NB4 (cell line): ENCODE measurements at places on chromosomes 5 and 9.
A peak's percentile ranks its signal among the peaks of the same experiment; 100 is the strongest.

DNA sequence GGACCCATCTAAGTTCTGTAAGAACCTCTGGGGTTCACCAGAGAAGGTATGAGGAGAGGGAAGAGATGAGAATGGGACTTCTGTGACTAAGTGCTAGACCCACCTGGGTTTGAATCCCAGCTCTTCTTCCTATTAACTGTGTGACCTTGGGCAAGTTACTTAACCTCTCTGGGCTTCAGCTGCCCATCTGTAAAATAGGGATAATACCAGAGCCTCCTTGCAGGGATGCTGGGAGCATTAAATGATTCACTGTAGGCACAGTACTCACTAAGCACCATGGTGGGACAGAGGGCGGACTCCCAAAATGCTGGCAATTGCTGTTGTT lies 53.6 kb downstream of the WHRN start:
- DNase-seq = no peak

GRCh38 chr9:105188746-105189145 lies 55.7 kb upstream of the SLC44A1 start:
- peak; percentile 37 for DNase-seq

DNA sequence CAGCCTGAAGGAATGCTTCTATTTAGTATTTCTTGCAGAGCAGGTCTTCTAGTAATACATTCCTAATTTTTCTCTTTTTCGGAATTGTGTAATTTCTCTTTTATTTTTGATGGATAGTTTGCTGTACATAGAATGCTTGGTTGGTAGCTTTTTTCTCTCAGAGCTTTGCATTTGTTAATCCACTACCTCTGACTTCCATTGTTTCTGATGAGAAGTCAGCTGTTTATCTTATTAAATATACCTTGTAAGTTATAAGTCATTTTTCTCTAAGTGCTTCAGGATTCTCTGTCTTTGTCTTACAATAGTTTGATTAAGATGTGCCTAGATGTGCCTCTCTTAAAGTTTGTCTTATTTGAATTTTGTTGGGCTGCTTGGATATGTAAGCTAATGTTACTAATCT lies 101.9 kb downstream of the HTR1A start:
- DNase-seq = no peak

DNA sequence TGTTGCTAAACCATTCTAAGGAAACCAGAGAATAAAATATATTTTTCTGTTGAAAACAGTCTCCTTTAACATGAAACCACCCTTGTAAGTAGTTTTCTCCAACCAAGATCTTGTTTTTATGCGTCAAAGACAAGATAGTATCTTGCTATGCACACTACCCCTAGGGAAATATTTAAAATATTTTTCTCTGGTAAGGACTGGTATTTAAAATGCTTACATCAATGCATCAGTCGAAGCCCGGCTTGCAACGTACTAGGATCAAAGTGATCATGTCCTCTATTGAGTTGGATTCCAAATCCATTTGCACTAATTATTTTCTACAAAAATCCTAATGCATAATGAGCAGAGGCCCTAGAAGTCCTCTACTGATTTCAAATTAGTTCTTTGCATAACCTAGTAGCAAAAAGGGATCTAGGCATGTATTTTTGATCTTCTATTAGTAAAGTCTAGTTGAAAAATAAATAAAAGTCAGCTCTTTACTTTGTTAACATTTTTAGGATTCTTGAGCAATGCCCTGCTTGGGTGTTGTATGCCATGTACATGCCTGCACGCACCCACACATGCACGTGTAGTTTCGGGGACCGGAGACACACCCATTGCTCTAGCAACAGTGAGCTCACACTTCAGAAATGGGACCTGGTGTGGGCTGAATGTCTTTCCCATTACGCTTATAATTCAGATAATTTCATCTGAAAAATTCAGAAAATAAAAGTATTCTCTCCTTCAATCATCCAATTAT lies 165.0 kb upstream of the GPR151 start:
- no peak for DNase-seq

DNA sequence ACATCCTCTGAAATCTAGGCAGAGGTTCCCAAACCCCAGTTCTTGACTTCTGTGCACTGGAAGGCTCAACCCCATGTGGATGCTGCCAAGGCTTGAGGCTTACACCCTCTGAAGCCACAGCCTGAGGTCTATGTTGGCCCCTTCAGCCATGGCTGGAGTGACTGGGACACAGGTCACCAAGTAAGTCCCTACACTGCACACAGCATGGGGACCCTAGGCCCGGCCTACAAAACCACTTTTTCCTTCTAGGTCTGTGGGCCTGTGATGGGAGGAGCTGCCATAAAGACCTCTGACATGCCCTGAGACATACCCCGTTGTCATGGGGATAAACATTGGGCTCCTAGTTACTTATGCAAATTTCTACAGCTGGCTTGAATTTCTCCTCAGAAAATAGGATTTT lies 418.8 kb upstream of the CCNH start:
- DNase-seq = no peak

GRCh38 chr5:88740604-88741185 lies 142.3 kb downstream of the MEF2C start:
- DNase-seq = no peak

DNA sequence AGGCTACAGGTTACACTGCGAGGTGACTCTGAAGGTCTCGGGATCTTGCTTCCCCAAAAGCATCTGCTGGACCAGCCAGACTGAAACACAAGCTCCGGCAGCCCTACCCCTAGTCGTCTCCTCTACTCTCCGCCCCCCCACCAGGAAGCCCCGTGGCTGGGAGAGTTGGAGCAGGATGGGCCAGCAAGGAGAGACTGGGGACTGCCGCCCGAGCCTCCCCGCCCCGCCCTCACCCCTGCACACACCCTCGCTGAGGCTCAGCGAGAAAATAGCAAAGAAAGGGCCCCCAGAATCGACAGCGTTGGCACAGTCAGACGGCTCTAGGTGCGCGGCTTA lies 1.3 kb downstream of the TRIM7 start:
- DNase-seq = no peak

DNA sequence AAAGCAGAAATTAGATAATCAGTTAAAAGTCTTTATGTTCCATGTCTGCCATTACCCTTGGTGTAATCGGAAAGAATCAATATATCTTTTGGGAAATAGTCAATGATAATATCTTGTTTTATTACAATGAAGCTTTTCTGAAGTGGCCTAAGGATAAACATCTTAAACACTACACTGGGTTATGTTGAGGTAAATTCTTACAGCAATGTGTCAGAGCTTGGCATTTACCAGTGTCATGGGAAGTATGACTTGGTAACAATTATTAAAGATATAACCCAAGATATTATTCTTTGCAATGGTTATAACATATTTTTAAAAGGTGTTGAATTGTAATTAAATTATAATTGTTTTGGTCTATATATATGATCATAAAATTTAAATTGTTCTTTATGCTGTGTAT lies 84.7 kb downstream of the CFAP95 start:
- no peak for DNase-seq

DNA sequence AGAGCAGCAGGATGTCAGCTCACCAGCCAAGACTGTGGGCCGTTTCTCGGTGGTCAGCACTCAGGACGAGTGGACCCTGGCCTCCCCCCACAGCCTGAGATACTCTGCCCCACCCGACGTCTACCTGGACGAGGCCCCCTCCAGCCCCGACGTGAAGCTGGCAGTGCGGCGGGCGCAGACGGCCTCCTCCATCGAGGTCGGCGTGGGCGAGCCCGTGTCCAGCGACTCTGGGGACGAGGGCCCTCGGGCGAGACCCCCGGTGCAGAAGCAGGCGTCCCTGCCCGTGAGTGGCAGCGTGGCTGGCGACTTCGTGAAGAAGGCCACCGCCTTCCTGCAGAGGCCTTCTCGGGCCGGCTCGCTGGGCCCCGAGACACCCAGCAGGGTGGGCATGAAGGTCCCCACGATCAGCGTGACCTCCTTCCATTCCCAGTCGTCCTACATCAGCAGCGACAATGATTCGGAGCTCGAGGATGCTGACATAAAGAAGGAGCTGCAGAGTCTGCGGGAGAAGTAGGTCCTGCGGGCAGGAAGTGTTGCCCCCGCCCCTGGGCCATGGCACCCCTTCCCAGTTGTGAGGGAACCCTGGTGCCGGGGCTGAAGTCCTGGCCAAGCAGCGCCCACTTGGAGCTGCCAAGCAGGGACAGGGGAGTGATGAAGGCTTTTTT lies 108.9 kb downstream of the WNK2 start:
- no peak for DNase-seq

DNA sequence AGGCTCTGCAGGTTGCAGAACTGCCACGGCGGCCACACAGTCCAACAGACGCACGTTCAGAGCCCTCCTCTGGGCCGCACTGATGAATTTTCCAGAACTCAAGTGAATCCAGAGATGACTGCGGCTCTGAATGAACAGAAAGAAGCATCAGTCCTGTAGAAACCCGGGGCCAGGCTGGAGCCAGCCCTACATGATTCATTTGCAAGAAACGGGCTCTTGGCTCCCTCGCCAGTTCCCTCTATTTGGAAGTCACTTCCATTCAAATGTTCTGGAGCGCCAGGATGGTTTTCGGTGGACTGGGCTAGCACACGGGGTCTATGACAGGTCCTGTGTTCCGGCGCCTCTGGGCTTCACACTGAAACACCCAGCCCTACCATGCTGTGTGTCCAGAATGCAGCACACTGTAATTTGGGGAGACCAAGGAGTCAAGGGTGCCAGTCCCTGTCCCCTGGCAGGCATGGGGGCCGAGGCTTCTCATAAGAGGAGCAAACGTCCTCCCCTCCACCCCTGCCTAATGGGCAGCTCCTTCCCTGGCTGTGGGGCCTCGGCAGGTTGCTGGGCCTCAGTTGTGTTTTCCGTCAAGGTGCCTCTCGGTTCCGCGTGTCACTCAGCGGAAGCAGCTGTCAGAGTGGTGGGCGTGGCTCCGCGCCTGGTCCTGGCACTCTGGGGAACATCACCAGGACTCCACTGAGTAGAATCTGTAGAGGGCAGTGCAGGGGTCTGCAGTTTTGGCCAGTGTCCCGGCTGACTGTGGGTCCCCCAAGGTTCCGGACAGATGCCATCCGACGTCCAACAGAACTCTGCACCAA lies 18.1 kb upstream of the COL5A1 start:
- DNase-seq = no peak

- no peak for DNase-seq
Observed at GRCh38 chr5:53924392-53924791, 364.0 kb downstream of the NDUFS4 start.

GRCh38 chr5:156155598-156155997 lies 171.4 kb upstream of the SGCD start:
- no peak for DNase-seq

DNA sequence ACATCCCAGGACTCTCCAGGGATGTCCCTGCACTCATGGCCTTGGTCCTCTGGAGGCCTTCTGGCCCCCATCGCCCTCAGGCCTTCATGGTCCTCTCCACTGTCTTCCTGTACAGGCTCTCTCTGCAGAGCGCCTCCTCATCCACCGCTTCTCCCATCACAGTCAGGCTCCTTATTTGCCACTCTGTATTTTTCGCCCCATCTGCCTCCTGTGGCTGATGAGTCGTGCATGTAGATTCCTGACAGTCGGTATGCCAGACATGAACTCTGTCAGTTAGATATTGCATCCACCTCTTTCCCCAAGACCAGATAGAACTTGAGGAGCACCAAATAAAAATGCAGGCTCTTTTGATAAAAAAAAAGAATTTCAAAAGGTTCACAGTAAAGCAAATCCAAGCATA lies 362.8 kb downstream of the IRX1 start:
- DNase-seq = no peak

GRCh38 chr5:54624805-54625568 lies 107.4 kb downstream of the SNX18 start:
- peak; percentile 85 for DNase-seq

DNA sequence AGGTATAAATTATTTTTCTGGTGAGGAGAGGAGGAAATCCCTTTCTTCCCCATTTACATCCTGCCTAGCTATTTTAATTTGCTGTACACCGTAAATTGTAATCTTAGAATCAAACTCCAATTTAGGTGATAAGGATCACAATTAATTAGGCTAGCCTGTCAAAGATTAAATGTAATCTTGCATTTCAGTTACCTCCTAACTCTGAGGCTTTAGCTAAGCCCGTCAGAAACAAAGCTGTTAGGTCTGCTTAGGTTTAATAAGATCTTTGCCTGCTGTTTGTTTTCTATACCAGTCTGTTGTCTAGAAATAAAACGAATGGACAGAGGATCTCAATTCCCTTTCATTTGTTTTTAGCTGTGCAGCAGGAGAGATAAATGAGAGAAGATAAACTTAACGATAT lies 51.5 kb downstream of the PIK3R1 start:
- DNase-seq = no peak

DNA sequence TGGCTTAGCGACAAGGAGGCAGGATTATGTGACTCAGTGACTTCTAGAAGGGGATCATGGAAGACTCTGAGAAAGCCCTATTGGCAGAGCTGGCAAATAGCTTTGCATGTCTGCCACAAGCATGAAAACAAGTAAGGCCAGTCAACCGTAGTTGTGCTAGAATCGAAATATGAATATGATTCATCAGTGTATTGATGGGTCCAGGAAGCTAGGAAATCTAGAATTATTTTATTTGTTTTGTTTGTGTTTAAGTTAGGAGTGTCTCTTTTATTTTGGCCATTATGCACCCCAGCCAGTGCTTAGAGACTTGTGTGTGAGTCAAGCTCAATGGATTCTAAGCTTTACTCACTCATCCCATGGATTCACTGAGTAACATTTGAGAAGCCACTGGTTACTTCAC lies 3.8 kb upstream of the ITGA2 start:
- no peak for DNase-seq

- DNase-seq = peak; percentile 53
Observed at GRCh38 chr9:18208166-18209059, 265.5 kb upstream of the ADAMTSL1 start.

GRCh38 chr5:10319202-10319851 lies 11.6 kb upstream of the CMBL start:
- no peak for DNase-seq

DNA sequence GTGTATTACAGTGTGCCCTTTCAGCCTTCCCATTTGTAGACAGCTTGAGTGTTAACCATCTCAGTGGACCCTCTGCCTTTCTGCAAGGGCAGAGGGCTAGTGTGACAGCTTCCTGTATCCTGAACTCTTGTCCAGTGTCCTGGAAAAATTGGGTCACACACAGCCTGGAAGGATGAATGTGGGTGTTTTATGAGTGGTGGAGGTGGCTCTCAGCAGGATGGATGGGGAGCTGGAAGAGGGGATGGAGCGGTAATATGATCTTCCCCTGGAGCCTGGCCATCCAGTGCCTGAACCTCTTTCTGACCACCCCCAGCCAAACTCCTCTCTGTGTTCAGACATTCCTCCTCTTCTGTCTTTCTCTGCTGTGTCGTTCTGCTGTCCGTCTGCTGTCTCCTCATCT lies 113.0 kb downstream of the KIF4B start:
- no peak for DNase-seq

- no peak for DNase-seq
Observed at GRCh38 chr9:135944444-135945252, 16.5 kb downstream of the UBAC1 start.

DNA sequence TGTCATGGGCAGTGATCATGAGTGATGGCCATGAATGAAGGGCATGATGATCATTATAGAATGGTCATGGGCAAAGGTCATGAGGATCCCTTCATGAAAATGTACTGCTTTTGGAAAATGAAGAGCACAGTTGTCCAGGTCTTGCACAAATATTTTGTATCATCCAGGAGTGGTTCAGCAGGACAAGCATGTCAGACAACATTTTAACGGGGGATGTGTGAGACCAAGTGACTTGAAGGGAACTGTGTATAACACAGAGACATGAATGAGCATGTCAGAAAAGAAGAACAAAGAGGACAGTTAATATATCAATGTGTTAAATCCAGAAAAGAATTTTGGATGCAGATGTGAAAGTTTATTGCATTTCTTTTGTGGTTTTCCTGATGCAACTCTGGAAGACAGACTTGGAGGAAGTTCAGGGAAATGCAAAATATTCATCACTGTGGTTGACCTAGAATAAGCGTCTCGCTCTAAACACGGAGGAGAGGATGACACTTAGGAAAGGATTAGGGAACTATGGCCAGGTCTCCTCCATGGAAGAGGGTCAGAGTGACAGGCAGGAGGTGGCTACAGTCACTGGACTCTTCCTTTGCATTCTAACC lies 116.1 kb upstream of the IRX4 start:
- no peak for DNase-seq
